NCI-H187 (cell line): ENCODE measurements at places on chromosomes 7 and 10.
A peak's percentile ranks its signal among the peaks of the same experiment; 100 is the strongest.

- no peak for DNase-seq
These were observed 8.3 kb downstream of the TRPV6 start for GRCh38 chr7:142876991-142877910.

- no peak for DNase-seq
These were observed 49.8 kb upstream of the SRRM3 start for GRCh38 chr7:76151932-76152331.

GRCh38 chr7:4667776-4668509 is 14.2 kb upstream of the FOXK1 start:
- no peak for DNase-seq

GRCh38 chr7:131186816-131187215 is 140.9 kb upstream of the MKLN1 start:
- no peak for DNase-seq

DNA sequence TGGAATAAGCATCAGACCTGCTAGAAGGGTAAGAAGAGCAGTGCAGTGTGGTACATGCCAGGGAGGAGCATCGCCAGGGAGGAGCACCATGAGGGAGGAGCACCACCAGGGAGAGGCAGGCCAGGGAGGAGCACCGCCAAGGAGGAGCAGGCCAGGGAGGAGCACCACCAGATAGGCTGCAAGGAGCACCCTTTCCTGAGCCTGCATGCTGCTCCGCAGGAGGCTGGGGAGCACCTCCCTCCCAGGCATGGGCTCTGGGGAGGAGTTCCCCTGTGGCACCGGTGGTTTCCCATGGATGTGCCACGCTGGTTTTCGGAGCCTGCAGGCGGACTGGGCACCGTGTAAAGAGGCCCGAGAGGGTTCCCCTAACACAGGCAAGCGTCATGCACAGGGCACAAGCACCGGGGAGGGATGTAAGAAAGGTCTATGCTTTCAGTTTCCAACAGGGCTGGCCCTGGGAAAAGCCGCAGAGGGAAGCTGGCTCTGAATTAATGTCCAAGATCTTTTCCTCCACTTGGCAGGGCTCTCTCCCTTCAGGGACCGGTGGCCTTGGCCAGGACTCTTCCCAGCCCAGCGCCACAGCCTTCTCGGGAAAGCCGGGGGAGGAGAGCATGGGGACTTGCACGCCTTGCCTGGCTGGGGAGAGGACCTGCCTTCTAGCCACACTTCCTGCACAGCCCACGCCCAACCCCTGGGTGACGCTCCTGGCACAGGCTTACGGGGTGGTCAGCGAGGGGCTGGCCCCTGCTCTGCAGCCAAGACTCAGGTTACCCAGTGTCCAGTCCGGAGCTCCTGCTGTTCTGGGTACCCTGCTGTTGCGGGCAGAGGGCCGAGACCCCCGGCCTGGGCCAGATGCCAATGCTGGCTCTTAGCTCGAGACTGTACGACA is 11.5 kb upstream of the GPER1 start:
- no peak for DNase-seq

GRCh38 chr7:151599401-151600227 is 79.9 kb upstream of the RHEB start:
- no peak for DNase-seq

- no peak for DNase-seq
These were observed 437.6 kb downstream of the PCDH15 start for GRCh38 chr10:54363390-54363789.

DNA sequence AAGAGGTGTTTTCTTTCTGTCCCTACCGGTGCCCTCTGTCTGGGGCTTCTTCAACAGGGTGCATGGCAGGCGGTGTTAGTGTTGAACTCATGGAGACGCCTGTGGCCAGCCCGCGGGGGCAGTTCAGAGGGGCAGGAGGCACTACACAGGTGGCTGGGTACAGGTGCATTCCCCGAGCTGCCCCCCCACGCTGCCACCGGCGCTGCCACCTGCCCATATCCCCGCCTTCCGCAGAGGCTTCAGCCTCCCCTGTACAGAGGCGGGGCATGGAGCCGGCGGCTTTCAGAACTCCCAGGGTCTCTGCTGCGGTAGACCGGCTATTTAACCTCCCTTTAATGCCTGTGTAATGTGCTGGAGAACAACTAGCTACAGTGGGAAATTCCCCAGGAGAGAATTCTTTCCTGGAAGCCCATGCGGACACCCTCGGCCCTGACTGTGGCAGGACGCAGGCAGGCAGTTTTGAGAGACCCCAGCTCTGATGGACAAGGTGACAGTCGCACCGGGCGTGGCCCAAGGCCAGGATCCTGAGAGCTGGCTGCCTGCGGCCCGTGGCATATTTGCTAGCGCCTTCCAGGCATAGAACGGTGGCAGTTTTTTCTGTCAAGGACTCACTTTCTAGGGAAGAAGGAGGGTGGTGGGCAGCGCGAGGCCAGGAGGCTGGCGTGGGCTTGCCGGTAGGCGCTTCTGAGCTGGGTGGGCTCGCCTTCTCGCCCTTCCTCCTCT is 53.7 kb upstream of the ZNF32 start:
- DNase-seq: no peak

DNA sequence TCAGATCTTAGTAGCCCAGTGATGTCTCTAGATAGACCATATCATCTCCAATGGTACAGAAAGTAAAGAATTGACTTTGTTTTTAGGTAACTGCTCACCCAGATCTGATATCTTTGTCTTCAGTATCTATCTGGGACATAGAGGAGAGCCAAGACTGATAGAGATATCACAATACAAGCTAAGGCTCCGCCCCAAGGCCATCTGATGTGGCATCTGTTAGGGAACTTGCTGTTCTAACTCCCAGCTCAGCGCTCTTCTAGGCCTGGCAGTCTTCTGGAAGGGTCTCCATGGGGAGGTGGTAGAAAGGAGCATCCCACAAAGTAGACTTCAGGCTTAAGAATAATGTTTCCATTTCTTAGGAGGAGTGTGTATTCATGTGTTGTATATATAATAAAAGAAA is 88.4 kb upstream of the SAMD8 start:
- no peak for DNase-seq

GRCh38 chr10:132847856-132848255 is 61.9 kb upstream of the NKX6-2 start:
- no peak for DNase-seq

- DNase-seq: no peak
These were observed 7.0 kb upstream of the DLX6 start for GRCh38 chr7:96998333-96998732.

DNA sequence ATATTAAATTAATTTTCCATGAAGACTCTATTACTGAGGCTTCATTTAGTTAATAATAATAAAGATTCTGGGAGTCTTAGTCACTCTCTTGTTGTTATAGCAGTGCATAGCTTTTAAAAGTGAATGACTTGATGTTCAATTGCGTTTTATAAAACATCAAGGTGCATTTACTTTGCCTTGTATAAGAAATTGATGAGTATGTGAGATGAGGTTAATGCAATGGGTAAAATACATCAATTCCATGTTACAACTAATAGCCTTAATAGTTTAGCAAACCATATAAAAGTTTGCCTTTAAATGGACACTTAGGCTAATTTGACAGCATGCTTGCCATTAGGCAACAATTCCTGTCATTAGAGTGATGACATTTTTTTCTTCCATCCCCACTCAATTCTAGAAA is 173.6 kb upstream of the TEX47 start:
- no peak for DNase-seq

GRCh38 chr7:16338065-16338464 is 83.3 kb downstream of the CRPPA start:
- DNase-seq: no peak

- no peak for DNase-seq
These were observed 8.3 kb upstream of the EDRF1 start for GRCh38 chr10:125711110-125711750.

DNA sequence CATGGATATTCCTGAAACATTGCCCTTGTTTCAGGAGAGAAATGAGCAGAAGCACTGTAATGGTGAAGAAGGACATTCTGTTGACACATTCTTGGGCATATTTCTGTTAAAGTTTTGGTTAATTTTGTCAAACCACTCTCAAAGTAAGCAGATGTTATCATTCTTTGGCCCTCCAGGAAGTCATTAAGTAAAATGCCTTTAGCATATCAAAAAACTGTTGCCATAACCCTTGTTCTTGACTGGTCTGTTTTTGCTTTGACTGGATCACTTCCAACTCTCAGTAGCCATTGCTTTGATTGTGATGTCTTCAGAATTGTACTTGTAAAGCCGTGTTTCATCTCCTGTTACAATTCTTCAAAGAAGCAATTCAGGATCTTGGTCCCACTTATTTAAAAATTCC is 404.3 kb upstream of the LRRTM3 start:
- DNase-seq: no peak

- DNase-seq: no peak
These were observed 144.4 kb upstream of the CELF2 start for GRCh38 chr10:10873289-10873688.

DNA sequence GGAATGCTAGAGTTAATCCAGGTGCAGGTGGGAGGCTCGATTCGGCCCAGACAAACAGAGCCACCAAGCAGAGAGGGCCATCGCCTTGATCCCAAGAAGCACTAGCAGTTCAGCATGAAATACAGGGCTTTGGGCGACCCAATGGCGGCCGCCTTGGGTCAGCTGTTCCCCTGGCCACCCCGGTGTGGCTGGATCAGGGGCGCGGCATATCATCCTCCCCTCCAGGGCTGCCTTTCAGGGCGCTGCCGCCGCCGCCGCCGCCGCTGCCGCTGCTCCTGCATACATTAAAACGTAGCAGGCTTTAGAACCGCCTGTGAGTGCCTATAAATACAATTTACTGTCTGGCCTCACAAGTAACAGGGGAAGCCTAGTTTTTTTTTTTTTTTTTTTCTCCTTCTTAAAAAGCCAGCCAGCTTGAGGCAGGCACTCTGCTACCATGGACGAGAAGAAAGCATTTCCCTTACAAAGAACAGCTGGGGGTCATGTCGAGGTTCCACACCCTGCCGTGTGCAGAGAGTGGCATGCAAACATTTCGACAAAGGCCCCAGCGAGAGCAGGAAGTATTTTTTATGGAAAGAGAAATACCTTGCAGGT is 57.7 kb upstream of the EFCAB10 start:
- DNase-seq: peak; percentile 71

GRCh38 chr7:128909625-128910568 is 612 bp downstream of the KCP start:
- DNase-seq: no peak

DNA sequence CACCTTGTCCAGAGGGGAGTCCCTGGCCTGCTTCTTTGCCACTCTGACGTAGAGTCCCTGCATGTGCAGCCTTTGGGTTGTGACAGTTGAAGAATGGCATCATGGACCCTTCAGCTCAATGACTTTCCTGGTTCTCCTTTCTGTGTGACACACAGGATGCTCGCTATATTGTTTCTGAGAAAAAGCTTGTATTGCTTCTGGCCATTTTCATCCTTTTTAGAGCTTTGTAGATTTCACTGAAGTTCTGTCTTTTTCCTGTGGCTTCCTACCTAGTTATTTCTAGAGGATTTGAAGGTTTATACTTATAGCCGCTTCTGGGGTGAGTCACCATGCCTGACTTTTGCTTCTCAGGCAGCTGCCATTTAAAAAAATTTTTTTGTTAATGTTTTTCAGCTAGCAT is 27.0 kb downstream of the SND1 start:
- no peak for DNase-seq

DNA sequence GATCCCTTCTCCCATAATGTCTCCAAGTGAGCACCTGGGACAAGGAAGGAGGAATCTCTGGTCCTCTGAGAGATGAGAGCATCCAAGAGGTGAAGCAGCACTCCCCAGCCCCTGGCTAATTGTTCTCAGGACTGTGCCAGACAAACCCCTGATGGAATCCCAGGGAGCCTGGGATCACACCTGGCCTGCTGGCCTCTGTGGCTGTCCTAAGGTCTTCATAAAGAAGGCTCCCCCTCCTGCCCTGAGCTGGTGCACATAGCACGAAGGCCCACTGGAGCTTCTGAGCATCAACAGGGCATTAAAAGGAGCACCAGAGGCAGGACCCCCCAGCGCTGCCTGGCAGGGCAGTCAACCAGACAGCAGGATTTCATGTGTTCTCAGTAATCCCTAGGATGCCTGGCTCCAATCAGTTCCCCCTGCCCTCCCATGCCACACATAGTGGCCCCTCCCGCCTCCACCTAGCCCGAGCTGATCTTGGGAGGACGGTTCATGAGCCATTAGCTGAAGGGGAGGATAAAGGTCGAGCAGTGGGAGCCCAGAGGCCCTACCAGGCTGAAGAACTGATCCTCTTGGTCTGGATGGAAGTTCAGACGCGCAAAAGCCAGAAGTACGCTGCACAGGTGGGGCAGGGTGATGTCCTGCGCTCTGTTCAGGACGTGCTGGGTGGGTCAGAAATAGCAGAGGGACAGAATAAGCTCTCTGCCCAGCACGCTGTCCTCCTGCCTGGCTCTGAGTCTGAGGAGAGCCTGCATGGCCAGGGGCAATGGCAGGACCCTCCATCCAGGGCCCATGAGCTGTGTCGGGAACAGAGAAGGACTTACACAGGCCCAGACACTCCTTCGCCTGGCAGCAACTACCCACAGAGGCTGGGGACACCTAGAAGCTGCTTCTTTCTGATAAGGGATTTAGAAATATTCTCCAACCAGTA is 8.4 kb downstream of the TBRG4 start:
- DNase-seq: no peak

DNA sequence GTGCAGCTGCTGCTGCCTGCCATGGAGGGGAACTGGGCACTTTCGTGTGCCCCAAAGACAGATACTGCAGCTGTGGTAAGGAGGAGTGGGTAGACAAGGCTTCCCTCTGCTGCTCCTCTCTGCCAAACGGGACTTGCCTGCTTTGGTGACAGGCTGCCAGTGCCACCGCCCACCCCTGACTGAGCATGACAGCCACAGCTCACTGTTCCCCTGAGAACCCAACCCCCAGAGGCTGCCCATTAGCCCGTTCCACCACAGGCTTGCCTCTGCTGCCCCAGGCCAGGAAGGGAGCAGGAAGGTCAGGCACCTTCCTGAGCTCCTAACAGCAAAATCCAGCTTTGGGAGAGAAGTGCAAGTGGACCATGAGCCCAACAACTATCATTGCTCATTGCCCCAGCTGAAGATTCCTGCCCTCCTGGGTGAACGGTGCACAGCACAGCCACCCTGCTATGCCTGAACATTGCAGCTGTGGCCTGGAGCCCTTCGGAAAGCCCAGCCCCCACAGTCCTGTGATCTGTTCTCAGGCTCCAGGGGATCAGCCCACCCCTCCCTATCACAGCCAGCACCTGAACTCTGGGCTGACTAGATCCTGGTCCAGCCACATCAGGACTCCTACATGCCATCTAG is 58.7 kb upstream of the ANTXRL start:
- no peak for DNase-seq

DNA sequence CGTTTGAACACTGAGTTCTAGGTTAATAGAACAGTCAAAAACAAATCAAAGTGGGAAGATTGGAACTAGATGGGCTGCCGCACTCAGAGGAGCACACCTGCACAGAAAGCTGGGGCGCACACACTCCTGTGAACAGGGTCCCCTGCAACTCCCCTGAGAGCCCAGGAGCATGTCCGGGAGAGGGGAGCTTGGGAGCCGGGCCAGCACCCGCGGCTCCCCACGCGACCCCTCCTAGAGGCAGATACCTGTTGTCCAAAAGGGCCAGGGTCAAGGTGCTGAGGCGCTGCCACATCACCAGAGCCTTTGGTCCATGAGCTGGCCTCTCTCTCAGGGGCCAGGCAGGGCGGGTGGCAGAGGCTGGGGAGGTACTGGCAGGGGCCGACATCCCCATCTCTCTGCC is 5.6 kb downstream of the NKX6-2 start:
- no peak for DNase-seq
